GM23338 (cell line): ENCODE measurements at places on chromosomes 4 and X.

- DNase-seq = no peak
Observed at GRCh38 chrX:82765811-82766210, 742.3 kb upstream of the POU3F4 start.

DNA sequence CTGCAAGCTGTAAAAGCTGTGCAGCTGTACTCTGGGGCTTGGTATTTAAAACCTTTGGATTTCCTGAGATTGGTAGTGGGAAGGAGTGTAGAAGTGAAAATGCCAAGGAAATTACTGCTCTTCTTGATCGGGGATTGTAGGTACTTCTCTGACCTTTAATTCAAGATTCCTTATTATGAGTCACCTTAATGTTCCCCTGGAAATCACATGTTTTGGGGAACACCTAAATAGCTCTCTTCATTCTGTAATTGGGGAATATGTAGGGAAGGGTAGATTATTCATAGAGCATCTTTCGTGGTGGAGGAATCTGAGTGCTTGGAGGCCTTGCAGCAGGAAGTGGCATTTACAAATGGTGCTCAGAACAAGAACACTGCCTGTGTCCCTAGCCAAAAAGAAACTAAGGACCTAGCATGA lies 137.8 kb downstream of the UCHL1 start:
- no peak for DNase-seq

- DNase-seq = no peak
Observed at GRCh38 chr4:78379991-78380729, 171.4 kb upstream of the ANXA3 start.

DNA sequence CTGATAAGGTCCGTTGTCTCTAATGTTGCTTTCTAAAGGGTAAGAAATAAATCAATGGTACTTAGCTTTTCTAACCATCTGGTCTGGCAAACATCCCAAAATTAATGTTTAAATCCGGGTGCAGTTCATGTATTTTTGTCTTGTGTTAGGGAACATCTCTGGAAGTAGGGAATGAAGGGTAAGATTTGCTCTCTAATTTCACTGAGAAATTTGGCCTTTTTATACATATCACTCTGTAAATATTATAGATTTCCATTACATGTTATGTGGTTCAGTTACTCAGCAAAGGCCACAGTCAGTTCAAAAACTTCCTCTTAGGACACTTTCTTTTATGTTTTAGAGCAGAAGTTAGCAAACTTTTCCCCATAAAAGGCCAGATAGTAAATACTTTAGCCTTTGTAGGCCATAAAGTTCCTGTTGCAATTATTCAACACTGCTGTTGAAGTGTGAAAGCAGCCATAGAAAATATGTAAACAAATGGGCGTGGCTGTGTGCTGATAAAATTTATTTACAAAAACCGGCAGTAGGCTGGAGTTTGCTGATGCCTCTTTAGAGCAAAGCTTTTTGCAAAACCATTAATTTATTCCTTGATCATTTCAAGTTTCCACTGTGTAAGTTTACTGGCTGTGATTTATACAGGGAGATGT lies 218.1 kb downstream of the ANTXR2 start:
- no peak for DNase-seq

- DNase-seq = peak; percentile 70
Observed at GRCh38 chrX:153944140-153944799, at the start of gene RENBP. TSS of gene RENBP (minus strand) at chrX:153944643. CDS start at chrX:153944610, 33 bp downstream.

- no peak for DNase-seq
Observed at GRCh38 chrX:15073313-15073712, 196.6 kb downstream of the ASB9 start.

DNA sequence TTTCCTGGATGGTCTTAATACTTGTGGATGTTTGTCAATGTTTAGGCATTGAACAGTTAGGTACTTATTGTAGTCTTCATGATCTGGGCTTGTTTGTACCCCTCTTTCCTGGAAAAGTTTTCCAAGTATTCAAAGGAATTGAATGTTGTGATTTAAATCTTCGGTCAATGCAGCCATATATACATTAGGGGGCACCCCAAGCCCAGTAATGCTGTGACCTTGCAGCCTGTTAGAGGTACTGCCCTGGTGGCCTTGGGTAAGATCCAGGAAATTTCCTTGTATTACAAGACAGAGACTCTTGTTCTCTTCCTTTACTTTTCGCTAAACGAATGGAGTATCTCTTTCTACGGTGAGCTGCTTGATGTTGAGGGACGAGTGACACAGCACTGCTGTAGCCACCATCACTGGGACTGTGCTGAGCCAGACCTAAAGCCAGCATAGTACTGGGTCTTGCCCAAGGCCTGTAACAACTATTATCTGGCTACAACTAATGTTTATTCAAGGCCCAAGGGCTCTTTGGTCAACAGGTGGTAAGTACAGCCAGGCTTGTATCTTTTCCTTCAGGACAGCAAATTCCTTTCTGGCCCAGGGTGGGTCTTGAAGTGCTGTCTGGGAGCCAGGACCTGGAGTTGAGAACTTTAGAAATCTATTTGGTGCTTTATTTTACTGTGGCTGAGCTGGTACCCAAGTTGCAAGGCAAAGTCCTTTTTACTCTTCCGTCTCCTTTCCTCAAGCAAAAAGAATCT lies 118.3 kb upstream of the ATOH1 start:
- peak; percentile 81 for DNase-seq

DNA sequence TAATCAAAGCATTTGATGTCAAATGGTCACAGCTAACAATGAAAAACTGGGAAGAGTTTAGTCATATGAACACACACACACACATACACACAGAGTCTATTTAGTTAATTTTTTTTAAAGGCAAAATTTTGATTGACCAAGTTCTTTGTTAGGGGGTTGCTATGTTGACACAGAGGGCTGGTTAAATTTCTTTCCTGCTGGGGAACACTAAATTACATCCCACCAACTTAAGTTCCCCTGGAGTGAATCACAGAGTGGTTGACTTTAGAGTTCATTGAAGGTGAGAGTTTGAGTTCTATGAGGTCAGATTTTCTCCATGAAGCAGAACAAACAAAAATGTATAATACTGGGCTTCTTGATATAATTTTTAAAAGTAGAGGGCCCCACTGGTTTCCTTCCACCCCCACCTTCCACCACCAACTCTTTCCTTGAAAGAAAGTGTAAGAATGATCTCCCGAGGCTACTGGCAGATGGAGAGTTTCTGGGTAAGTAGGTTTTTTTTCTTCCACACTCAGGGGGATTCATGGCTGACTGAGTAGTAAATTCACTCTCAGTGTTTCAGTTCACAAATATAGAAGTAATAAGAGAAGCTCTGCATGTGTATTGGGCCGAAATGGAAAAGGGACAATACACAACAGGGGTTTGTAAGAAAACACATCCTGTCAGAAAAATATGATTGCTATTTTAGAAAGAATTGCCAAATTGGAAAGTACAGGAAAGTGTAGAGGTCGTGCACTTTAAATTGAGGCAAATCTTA lies 917.0 kb upstream of the LCORL start:
- no peak for DNase-seq

DNA sequence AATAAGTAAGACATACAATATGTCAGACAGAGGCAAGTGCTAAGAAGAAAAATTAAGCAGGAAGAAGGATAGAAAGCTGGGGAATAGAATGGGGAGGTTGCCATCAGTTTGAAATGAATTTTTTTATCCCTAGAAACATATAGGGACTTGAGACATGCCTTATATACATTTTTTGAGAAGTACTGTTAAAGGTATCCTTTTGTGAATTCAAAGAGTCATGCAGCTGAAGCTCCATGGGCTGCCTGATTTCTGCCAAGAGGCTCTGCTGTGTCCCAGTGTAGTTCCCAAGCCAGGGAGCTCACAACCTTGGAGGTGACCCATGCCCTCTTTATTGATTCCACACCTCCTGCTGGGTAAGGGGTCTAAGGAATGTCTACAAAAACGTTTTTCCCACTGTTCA lies 564.6 kb upstream of the DIPK2B start:
- no peak for DNase-seq

- no peak for DNase-seq
Observed at GRCh38 chr4:151921811-151922210, 161.0 kb upstream of the GATB start.

DNA sequence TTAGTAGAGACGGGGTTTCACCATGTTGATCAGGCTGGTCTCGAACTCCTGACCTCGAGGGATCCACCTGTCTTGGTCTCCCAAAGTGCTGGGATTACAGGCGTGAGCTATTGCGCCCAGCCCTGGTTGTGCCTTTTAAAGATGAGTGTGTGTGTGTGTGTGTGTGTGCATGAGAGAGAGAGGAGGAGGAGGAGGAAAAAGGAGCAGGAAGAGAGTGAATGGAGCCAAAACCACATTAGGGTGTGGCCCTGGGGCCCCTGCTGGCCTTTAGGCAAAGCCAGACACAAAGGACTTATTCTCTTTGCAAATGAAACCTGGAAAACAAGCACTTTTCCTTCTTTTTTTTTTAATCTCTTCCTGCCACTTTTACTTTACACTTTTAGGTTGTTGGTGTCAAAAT lies 48.2 kb upstream of the KLF3 start:
- DNase-seq = no peak

- DNase-seq = no peak
Observed at GRCh38 chrX:36035550-36035949, 116.0 kb downstream of the CFAP47 start.

DNA sequence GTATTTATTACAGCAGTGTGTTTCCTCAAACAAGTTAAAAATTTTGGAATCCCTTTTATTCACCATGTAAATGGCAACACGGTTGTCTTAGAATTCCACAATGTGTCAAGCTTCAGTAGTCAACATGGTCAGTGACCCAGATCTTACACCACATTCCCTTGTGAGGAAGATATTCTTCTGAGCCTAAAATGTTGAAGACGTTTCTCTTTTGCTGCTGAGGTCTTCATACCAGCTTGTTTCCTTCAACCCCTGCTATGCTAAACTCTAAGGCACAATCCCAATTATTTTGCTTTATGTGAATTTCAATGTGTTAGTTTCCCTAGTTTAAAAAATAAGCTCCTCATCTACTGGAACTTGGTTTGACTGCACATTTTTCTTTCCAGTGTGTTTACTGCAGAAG lies 17.6 kb upstream of the LDB2 start:
- DNase-seq = no peak

DNA sequence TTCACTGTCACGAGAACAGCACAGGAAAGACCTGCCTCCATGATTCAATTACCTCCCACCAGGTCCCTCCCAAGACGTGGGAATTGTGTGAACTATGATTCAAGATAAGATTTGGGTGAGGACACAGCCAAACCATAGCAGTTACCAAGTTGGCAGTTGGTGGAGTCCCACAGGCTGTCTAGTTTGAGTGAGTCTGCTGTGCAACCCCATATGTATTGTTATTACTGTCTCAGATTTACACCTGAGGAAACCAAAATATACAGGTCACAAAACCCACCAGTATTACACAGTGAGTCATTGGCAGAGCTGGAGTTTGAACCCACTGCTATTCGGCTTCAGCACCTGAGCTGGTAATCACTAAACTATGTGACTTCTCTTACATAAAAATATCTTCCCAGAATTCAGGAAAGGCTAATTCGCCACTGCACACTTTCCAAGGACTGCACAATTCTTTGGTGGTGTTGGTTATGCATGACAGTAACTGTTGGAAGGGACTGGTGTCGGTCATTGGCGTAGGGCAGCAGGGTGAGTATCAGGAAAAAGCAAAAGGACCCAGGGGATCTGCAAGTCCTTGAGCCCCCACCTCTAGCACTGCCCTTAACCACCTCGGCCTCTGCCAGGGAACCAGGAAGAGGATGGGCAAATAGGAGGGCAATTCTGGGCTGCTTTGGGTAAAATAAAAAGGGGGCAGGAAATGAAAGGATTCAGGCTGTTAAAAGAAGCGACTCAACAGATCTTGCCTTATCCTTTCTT lies 110.1 kb downstream of the USP46 start:
- no peak for DNase-seq

GRCh38 chrX:76253432-76253831 lies 80.6 kb downstream of the PBDC1 start:
- peak; percentile 66 for DNase-seq

DNA sequence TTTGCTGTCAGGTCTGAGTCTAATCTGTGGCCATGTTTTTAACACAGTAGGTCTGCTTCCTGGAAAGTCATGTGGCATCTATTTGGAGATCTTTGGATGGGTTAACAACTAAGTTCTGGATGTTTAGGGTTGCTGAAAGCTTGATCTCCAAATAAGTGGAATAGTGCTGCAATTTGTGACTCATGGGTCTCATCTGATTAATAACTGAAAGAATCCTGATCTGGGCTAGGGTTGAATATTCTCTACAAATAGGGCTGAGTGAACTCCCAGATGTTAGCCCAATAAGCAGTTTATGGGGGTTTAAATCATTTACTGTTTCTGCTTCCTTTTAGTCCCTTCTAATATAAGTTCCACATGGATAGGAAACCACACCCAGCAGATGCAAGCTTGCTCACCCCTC lies 23.1 kb downstream of the CT47C1 start:
- no peak for DNase-seq

GRCh38 chr4:122966201-122966600 lies 43.8 kb upstream of the NUDT6 start:
- DNase-seq = no peak

GRCh38 chr4:176879380-176880116 lies 86.8 kb upstream of the VEGFC start:
- no peak for DNase-seq

DNA sequence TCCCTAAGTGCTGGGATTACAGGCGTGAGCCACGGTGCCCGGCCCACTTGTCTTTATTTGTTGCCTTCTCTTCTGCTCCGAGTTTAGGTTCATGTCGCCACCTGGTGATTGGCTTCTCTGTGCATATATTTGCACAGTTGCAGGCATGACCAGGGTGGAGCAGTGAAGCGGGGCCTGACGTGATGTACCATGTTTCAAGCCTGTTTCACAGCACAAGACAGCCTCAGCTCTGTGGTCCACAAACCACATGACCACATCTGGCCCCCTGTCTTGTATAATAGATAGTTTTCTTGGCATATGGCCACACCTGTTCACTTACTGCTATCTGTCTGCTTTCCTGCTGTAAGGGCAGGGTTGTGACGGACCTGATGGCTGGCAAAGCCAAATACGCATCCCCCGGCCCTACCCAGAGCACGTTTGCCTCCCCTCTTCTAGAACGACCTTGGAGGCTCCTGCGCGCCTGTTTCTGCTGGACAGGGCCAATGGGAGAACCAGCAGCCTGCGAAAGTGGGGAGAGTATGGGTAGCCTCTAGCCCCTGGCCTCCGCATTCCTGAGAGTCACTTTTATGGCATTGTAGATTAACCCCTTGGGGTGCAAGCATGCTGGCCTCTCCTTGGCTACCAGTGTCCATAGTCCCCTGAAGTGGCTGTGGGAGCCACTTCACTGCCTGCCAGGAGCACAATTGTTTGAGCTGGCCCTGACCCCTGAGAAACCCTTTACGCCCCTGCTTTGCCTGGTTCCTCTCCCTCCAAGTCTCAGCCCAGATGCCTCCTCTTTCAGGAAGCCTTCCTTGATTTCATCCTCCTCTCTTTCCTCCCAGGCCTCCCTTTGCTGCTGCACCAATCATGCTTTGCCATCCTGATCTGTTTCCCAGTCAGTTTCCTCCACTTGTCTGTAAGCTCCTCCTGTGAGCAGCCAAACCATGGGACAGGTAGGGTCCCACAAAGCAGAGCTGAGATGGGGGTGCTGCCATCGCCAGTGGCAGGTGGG lies 6.0 kb upstream of the SH3TC1 start:
- no peak for DNase-seq

- DNase-seq = peak; percentile 6
Observed at GRCh38 chr4:173879509-173879908, 349.5 kb upstream of the HAND2 start.
